ENCODE measurements at places on chromosomes 7 and 10. TPM values are rescaled to one million over a fixed set of nuclear protein-coding genes. Genes with fewer than 3 reads are reported as not detected.

Gene MYH16
- total RNA-seq = not detected

Gene HACD1
- total RNA-seq = 13.1 TPM

DNA sequence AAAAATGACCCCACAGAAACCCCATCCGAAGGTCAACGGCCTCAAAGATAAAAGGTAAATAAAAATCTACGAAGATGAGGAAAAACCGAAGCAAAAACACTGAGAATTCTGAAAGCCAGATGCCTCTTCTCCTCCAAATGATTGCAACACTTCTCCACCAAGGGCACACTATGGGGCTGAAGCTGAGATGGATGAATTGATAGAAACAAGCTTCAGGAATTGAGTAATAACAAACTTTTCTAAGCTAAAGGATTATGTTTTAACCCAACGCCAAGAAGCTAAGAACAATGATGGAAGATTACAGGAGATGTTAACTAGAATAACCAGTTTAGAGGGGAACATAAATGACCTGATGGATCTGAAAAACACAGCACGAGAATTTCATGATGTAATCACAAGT is 127.8 kb downstream of the MACC1 start:
- H3K36me3 ChIP-seq = no peaks in the 10 kb centered on the region
- no peaks in the 10 kb centered on the region for H3K27me3 ChIP-seq
- no peak for DNase-seq
- H3K27ac ChIP-seq = no peak overlapping the region
- H3K4me1 ChIP-seq = no peaks in the 10 kb centered on the region

- no peak for DNase-seq
- no peaks in the 10 kb centered on the region for H3K4me1 ChIP-seq
- H3K36me3 ChIP-seq = no peaks in the 10 kb centered on the region
- H3K27ac ChIP-seq = no peak overlapping the region
- no peak overlapping the region for H3K4me3 ChIP-seq
- no peaks in the 10 kb centered on the region for H3K27me3 ChIP-seq
These were observed 45.8 kb upstream of the PRSS58 start for GRCh38 chr7:142303650-142304049.

Gene CARD11
- 2.9 TPM for total RNA-seq

DNA sequence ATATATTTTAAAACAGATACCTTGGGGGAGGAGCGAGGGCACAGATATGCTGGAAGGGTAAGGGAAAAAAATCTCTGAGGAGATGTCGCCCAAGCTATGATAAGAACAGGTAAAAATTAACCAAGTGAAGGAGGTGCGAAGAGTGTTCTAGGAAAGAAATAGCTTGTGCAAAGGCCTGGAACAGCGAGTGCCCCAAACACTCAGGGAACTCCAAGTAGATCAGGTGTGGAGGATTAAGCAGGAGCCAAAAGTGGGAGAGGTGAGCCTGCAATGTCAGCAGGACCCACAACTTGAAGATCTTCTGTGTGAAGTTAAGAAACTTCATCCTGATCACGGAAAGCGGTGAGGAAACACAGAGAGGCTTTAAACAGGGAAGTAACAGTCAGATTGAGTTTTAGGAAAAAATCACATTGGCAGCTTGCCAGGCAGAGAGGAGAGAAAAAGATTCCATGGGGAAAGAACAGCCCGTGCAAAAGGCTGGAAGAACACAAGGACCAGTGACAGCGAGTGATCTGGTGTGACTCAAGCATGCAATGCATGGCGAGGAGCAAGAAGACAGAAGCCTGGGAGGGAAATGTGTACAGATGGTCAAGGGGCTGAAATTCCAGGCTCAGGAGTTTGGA is 30.7 kb downstream of the FGF8 start:
- H3K4me1 ChIP-seq = no peaks in the 10 kb centered on the region
- no peak overlapping the region for H3K27ac ChIP-seq
- H3K36me3 ChIP-seq = no peaks in the 10 kb centered on the region
- H3K4me3 ChIP-seq = no peak overlapping the region
- H3K27me3 ChIP-seq = no peaks in the 10 kb centered on the region

GRCh38 chr10:12873172-12873571 is 128.3 kb downstream of the CCDC3 start:
- H3K36me3 ChIP-seq = no peaks in the 10 kb centered on the region
- H3K4me1 ChIP-seq = peaks cover 2% of the 10 kb centered on the region
- H3K4me3 ChIP-seq = no peak overlapping the region
- H3K27ac ChIP-seq = no peak overlapping the region
- no peaks in the 10 kb centered on the region for H3K27me3 ChIP-seq

DNA sequence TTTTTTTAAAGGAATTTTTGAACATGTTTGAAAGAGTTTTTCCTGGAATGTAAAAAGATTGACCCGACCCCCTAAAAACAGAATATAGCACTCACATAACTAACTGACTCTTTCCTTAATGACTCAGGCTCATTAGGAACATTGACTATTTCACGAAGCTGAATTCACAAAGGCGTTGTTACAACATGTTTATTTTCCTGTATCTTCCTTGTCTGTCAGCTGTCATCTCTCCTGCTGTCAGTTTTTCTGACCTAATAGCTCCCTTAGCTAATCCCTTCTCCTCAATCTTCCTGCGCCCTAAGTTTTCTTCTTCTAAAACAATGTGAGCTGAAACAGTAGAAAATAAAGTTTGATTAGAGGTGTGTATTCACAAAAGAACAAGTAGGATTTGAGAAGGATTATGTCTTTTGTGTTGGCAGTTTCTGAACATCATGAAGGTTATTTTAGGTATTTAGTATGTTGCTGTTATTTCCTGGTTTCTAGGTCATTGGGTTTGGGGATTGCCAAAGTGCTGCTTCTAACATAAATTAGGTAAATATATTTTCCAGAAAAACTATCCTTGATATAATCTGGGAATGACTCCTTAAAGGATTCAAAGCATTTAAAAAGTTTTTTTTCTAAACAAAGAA is 4.6 kb upstream of the MDFIC start:
- no peaks in the 10 kb centered on the region for H3K36me3 ChIP-seq
- H3K27ac ChIP-seq = no peak overlapping the region
- no peaks in the 10 kb centered on the region for H3K27me3 ChIP-seq
- H3K4me3 ChIP-seq = no peak overlapping the region

GRCh38 chr7:3922175-3922635 is 621.2 kb downstream of the SDK1 start:
- no peaks in the 10 kb centered on the region for H3K27me3 ChIP-seq
- H3K4me3 ChIP-seq = no peak overlapping the region
- H3K27ac ChIP-seq = no peak overlapping the region
- no peaks in the 10 kb centered on the region for H3K4me1 ChIP-seq

DNA sequence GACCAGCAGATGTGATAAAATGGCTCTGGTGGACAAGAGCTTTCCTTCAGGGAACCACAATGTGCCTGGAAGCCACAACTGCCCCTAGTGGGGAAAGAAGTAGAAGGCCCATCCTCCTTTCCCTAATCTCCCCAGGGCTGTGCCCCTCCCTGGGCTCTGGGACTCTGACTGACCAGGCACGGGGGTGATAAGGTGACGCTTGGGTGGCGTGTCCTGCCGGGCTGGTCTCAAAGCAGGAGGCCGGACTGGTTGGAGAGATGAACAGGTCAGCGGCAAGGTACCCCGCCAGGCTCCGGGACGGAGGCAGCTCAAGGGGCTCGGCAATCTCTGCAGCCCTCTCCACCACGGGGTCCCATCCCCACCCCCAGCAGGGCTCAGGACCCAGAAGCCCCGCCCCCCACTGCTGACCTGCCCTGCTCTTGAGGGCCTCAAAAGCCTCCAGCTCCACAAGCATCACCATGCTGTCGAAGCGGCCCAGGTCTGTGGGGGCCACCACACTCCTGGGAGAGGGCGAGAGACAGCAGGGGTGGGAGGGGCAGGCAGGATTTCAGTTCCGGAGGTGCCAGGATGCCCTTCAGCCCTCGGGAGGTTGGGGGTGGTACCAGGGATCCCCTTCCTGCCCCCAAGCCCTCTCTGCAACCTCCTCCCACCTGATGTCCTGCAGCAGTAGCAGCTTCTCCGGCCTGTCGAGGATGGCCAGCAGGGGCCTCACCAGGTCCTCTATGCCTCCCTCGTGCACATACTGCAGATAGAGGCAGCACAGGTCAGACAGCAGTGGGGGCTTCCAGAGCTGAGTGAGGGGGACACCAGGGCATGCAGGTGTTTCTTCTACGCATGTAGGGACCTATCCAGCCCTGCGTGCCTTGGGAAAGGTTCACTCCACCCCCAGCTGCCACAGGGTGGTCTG is 12.2 kb downstream of the LZTS2 start:
- peak overlapping the region; percentile 29 for H3K27ac ChIP-seq
- no peak overlapping the region for H3K4me3 ChIP-seq
- no peaks in the 10 kb centered on the region for H3K4me1 ChIP-seq
- H3K27me3 ChIP-seq = no peaks in the 10 kb centered on the region
- DNase-seq = no peak
- peaks cover 3% of the 10 kb centered on the region for H3K36me3 ChIP-seq

Gene SLC18A3
- total RNA-seq = not detected

DNA sequence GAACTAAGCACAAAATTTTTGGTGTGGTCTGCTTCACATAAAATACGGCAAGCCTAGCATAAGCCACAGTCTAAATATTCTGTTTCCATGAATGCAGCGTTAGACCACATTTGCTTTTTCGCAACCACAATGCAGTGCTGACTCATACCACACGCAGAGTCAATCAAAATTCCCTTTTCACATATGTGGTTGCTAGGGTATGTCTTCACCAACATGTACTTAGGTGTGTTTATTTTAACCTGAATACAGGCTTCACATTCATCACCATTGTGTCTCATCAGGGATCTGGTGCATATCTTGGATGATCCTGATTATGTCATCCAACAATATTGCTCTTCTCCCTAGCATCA is 90.8 kb downstream of the CHN2 start:
- H3K4me3 ChIP-seq = no peak overlapping the region
- H3K27me3 ChIP-seq = no peaks in the 10 kb centered on the region
- no peaks in the 10 kb centered on the region for H3K4me1 ChIP-seq
- no peak overlapping the region for H3K27ac ChIP-seq
- no peaks in the 10 kb centered on the region for H3K36me3 ChIP-seq

- H3K27ac ChIP-seq = no peak overlapping the region
- no peaks in the 10 kb centered on the region for H3K36me3 ChIP-seq
- no peak overlapping the region for H3K4me3 ChIP-seq
- H3K27me3 ChIP-seq = no peaks in the 10 kb centered on the region
- no peak for DNase-seq
- no peaks in the 10 kb centered on the region for H3K4me1 ChIP-seq
These were observed 50.4 kb downstream of the FAM171A1 start for GRCh38 chr10:15320522-15321203.

DNA sequence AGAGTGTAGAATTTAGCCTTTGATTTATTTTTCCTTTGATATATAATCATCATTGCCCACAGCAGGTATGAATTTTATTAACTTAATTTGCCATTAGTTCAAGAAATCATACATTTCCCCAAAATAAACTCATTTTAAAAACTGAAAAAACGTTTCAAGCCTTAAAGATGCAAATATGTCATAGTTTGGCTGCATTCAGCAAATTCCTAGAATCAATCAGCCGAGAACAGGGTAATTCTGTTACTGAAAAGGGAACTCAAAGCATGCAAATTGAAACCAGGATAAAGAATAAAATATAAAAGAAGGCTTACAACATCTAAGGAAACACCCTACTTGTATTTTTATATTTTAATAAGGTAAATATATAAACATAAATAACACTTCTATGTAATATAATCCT is 233.8 kb upstream of the PRKCQ start:
- H3K36me3 ChIP-seq = no peaks in the 10 kb centered on the region
- no peak overlapping the region for H3K27ac ChIP-seq
- H3K4me1 ChIP-seq = no peaks in the 10 kb centered on the region
- H3K27me3 ChIP-seq = no peaks in the 10 kb centered on the region
- DNase-seq = no peak
- H3K4me3 ChIP-seq = no peak overlapping the region

- no peaks in the 10 kb centered on the region for H3K36me3 ChIP-seq
- no peaks in the 10 kb centered on the region for H3K27me3 ChIP-seq
- H3K27ac ChIP-seq = no peak overlapping the region
- DNase-seq = no peak
- no peak overlapping the region for H3K4me3 ChIP-seq
These were observed 221.2 kb downstream of the PARD3 start for GRCh38 chr10:34593930-34594329.

DNA sequence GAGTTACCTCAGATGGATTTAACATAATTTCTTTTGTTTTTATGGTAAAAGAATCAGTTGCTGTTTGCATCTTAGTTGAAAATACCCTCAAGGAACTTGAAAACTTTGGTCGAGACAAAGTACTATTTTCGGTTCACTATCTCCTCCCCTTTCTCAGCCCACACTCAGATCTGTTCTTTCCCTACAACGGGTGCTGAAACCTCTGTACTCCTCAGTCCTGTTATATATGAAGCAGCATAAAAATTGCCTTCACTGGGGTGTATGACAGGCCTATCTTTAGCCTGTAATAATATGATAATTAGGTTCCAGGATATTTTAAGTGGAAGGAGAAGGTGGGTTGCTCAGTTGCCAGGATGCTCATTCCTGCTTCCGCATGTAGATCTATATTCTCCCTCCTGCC is 105.2 kb upstream of the NOBOX start:
- H3K4me1 ChIP-seq = no peaks in the 10 kb centered on the region
- H3K27ac ChIP-seq = no peak overlapping the region
- H3K4me3 ChIP-seq = no peak overlapping the region
- H3K36me3 ChIP-seq = no peaks in the 10 kb centered on the region
- DNase-seq = no peak

DNA sequence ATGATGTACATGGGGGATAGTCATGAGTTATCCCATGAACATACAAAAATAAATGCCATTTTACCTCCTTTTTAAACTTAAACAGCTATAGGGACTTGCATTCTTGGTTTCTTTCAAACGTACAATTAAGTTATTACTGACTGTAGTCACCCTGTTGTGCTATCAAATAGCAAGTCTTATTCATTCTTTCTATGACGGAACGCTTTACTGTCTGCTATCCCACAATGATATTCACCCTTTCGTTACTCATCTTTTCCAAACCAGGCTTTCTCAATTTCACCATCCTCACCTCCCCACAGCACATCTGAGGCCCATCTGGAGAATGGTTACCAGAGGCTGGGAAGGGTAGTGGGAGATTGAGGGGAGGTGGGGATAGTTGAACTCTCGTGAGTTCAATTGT is 218.8 kb downstream of the PHF14 start:
- H3K36me3 ChIP-seq = no peaks in the 10 kb centered on the region
- no peaks in the 10 kb centered on the region for H3K27me3 ChIP-seq
- peak overlapping the region; percentile 42 for H3K4me3 ChIP-seq
- H3K27ac ChIP-seq = peak overlapping the region; percentile 33

- DNase-seq = no peak
- H3K27me3 ChIP-seq = no peaks in the 10 kb centered on the region
- H3K4me3 ChIP-seq = no peak overlapping the region
- no peaks in the 10 kb centered on the region for H3K4me1 ChIP-seq
- H3K36me3 ChIP-seq = no peaks in the 10 kb centered on the region
These were observed 81.6 kb downstream of the CDK14 start for GRCh38 chr7:90677486-90678404.

DNA sequence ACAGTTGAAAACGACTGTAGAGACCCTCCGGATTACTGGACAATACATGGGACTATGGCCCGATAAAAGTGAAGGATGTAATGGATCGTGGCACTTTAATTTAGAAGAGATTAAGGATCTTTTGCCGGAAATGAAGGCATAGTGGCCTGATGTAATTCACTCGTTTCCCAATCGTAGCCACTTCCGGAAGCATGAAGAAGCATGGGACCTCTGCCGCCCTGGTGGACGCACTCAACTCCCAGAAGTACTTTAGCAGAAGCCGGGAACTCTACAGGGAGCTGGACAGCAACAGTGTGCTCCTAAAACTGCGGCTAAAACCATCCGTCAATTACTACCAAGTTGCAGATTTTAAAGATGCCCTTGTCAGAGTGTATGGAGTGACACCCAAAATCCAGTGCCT is 59.6 kb upstream of the NUPR2 start:
- no peaks in the 10 kb centered on the region for H3K27me3 ChIP-seq
- H3K27ac ChIP-seq = no peak overlapping the region
- no peak for DNase-seq
- H3K36me3 ChIP-seq = no peaks in the 10 kb centered on the region

- no peak for DNase-seq
- no peaks in the 10 kb centered on the region for H3K27me3 ChIP-seq
- no peaks in the 10 kb centered on the region for H3K36me3 ChIP-seq
These were observed 26.2 kb downstream of the BUB3 start for GRCh38 chr10:123180101-123181090.
